ENCODE measurements at places on chromosomes 11 and 22.
A peak's percentile ranks its signal among the peaks of the same experiment; 100 is the strongest.

DNA sequence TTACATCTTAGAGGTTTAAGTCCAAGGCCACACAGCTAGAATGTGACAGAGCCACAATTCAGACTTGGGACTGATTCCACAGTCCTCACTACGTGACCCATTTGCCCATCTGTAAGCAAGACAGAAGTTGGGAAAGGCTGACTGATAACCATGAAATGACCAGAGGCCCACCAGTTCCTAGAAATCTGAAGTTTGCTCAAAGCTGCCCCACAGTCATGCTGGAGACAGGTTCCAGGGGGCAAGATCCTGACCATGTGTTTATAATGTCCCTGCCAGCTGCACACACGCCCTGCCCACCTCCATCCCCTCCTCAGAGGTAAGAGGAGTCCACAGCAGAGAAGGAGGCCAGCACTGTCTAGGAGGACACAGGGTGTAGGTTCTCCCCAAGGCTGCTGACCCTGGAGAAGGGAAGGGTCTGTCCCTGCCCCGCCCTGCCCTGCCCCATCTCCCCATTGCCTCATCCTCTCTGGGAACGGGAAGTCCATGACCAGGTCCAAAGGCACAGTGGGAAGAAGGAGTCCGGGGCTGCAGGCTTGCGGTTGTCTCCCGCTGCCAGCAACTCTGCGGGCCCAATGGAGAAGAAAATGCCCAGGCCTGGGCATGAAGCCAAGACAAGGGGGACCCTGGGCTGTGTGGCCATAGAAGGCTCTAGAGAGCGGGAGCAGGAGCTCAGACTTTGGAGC is 11.9 kb upstream of the OAF start:
- DNase-seq, result no peak

DNA sequence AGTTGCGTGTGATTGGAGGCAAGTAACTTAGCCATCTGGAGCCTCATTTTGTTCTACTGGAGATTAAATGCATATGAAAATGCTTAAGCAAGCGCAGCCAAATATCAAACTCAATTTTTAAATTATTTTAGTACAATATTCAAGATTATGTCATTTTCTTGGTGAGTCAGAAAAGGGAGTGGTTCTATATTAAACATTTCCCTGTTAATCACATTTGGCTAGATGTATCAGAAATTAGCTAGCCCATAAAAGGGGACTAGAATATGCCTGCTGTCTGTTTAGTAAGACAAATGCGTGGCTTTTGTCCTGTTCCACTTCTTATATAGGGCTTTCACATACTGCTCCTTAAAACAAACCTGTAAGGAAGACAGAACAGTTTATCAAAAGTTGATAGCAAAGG is 35.0 kb upstream of the BMAL1 start:
- no peak for DNase-seq

- DNase-seq, result no peak
These were observed 826.3 kb downstream of the DLG2 start for GRCh38 chr11:84800755-84801346.

GRCh38 chr22:19434401-19434800 is 2.1 kb downstream of the MRPL40 start:
- DNase-seq, result no peak

DNA sequence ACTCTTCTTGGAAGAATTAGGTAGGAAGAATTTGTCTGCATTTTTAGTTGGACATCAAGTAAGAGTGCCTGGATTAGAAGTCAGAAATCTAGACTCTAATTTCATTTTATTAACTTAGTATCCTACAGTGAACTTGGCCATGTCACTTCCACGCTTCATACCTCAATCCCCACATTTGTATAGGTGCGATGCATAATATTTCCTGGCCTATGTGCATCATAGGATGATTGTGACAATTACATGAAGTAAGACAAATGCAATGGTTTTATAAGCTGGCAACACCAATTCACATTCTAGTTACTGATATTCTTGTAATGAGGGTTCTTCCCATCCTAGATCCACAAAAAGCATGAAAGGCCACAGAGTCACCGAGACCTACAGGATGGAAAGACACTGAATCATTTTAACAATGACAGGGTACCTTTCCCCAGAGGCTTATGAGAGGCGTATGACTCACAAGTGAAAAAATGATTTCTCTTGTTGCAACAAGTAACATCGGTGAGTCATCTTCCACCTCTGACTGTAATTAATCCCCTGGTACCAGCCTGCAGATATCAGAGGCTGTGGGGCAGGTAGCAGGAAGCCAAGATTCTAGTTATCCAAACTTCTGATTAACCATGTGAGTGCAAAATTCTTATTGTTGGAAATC is 56.0 kb upstream of the OR5AK2 start:
- DNase-seq, result no peak

DNA sequence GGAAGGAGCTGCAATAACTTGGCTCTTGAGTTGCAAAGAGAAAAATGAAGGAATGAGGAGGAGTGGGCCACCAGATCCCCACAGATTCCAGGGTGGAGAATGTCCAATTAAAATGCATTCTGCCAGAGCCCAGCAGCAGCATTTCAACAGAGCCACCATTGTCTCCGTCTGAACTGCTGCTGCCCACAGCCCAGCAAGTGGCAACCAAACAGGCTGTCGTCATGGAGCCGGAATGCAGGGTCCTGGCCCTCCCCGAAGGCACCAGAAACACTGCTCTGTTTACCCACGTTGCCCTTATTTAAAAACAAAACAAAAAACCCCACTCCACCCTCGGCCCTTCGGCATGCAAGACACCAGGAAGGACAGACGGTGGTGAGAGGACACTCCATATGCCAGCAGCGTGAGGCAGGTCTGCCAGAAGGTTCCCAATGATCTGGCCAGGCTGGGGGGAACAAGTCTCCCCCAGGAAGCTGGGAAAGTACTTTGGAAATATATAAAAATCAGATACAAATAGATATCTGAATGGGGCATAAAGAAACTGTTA is 32.5 kb downstream of the PLEKHA7 start:
- no peak for DNase-seq

DNA sequence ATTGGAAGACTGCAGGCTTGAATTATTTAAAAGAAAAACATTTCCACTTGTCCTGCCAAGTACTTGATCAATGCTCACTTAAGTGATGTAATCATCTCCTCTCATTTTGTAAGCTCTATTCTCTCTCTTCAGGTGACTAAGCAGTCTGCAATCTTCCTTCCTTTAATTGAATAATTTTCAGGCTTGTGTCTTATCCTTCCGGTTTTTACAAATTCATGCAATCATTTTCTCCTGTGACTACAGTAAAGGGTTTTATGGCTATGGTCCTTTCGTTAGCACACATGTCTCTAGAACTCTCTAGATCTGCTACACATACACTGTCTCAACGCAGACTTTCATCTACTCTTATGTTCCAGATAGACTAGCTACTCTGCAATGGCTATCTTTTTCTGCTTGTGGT is 12.6 kb upstream of the UPB1 start:
- DNase-seq, result no peak

GRCh38 chr11:1824221-1825038 is 10.4 kb upstream of the SYT8 start:
- DNase-seq, result no peak

DNA sequence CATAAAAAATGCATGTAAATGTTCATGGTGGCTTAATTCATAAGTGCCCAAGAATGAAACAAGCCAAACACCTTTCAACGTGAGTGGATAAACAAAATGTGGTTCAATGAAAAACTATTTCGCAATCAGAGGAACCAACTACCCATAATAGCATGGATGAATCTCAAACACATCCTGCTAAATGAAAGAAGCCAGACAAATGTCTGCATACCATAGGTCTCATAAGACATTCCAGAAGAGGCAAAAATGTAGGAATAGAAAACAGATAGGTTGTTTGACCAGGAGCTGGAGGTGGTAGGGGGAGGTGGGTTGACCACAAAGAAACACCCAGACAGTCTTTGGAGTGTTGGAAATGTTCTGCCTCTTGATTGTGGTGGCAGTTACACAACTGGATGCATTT is 13.2 kb upstream of the OSBPL5 start:
- no peak for DNase-seq

GRCh38 chr11:19229671-19230070 is 11.1 kb downstream of the E2F8 start:
- DNase-seq, result no peak

GRCh38 chr11:19419808-19420207 is 179.1 kb upstream of the E2F8 start:
- peak; percentile 75 for DNase-seq

DNA sequence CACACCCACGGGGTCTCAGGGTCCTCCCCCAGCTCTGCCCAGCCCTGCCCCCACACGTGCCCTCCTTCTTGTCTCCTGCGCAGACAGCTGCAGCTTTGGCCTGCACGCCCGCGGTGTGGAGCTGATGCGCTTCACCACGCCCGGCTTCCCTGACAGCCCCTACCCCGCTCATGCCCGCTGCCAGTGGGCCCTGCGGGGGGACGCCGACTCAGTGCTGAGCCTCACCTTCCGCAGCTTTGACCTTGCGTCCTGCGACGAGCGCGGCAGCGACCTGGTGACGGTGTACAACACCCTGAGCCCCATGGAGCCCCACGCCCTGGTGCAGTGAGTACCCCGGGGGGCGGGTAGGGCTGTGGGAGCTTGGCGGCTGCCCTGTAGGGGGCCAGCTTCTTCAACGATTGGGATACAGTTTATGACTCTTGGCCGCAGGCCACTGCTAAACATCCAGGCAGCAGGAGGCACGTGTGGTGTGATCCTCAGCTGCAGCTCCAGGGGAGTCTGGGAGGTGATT is 30.8 kb downstream of the ST14 start:
- DNase-seq, result no peak

DNA sequence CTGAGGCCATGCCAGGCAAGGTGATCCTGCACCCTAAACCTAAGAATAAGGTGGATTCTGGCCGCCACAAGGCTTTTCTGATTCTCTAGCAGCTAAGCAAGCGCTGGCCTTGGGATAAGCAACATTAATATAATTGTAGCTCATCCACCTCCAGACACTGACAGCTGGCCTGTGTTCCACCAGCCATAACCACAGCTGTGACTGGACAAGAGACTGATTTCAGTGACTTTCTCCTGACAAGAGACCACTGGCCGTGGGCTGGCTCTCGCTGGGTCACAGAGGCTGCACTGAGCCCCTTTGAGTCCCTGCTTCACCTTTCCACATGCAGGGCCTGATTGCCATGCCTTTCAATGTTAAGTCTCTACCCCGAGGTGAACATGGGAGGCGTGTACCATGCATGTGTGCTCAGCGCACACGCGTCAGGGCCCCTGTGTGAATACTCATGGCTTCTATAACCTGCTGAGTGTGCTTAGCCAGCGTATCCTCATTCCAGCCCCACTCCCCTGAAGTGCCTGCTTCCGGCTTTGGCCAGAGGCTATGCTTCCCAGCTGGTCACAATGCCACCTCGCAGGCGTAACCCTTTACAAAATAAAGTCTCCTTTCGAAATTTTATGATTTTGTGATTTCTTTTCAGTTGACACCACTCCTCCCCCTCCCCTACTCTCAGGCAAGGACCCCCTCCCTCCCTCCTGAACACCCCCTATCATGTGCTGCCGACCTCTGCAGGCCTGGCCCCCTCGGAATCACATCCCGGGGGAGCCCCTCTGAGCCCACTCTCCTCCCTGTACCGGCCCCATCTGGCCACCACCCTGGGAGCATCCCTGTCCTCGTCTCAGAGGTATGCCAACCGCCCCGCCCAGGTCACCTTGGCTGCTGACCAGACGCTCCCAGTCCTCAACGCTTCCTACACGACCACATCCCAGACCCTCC is 128.1 kb downstream of the CTTN start:
- no peak for DNase-seq

GRCh38 chr11:12279672-12280108 is 97.7 kb upstream of the PARVA start:
- DNase-seq, result peak; percentile 29

DNA sequence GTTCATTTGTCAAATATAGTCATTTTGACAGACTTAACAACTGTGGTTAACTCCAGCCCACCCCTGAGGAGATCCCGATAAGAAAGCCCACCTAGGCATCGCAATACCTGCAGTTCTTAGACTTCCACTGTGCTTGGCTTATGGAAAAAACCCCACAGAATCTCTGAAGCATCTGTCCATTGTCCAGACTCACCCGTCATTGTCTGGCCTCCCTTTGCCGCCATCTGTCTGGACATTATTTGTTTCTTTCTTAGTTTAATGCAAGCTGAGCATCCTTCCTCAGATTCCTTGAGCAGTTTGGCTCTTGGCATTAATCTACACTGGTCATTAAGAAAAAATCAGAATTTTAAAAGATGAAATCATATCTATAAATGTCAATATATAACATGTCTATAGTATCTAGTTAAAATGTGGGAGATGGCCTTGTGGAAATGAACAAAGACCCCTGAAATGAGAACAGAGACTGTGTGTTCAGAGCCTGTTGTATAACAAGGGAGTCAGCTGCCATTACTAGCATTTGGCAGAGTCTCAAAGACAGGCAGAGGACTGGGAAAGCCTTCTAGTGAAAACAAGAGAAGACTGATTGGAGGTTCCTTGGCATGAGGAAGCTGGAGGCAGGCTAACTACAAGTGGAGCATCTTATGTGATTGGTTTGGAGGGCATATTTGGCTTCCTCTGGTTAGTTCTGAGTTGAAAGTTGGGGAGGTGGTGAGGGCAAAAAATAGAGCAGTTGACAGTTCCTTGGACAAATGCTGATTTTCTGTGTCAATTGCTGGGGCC is 80.4 kb downstream of the SPON1 start:
- no peak for DNase-seq

GRCh38 chr22:27137871-27138337 is 480.5 kb downstream of the MIAT start:
- DNase-seq, result no peak
